ENCODE measurements at places on chromosomes 7 and 10. TPM values are rescaled to one million over a fixed set of nuclear protein-coding genes. Genes with fewer than 3 reads are reported as not detected.

DNA sequence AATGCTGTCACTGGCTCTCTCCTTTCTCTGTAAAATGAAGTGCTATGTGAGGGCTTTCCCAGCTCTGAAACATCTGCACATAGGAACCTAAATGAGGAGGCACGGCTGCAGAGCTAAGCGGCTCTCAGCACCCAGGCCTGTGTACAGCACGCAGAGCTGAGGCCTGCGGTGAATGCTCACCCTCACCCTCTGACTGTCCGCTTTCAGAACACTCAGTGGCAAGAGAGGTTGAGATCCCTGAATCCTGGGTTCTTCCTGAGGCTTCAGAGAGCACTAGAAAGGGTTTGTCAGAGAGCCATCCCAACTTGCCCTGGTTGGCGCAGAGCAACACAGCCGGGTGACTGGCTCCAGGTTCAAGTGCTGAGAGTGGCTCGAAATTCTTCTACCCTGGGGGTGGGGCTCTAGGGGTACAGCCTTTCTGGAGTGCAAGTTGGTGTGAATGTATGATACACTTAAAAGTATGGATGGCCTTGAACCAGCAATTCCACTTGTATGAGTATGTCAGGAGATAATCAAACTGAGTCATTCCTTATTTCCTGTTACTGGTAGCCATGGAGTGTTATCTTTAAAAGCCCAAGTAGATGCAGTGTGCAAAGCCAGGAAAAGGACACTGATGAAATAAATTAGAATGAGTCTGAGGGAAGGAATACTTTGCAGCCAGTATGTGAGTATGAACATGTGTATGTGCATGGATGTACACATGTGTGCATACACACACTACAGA, 1.7 kb upstream of the CCDC201 start:
- H3K4me1 ChIP-seq: no peaks in the 10 kb centered on the region
- no peak overlapping the region for H3K27ac ChIP-seq
- H3K36me3 ChIP-seq: no peaks in the 10 kb centered on the region
- no peaks in the 10 kb centered on the region for H3K27me3 ChIP-seq
- no peak overlapping the region for H3K4me3 ChIP-seq

DNA sequence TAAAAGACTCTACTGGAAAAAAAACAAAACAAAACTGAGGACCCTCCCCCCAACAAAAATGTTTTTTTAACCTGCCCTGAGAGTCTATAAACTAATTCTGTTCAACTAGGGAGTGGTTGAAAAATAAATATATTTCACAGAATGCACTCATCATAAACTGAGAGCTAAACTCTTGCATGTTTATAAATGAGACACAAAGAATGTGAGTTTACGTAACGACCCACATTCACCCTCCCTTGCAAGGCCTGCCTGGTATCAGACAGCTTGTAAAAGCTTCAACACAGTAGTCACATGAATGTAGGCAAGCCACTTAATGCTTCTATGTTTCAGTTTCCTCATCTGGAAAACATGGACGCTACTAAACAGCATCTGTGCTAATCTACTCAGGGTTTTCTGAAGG, 50.3 kb downstream of the JAZF1 start:
- peaks cover 2% of the 10 kb centered on the region for H3K4me1 ChIP-seq
- no peak overlapping the region for H3K27ac ChIP-seq
- H3K36me3 ChIP-seq: no peaks in the 10 kb centered on the region
- DNase-seq: no peak
- H3K27me3 ChIP-seq: no peaks in the 10 kb centered on the region

STEAP4 gene
- total RNA-seq: 43.8 TPM

AKR1C8 gene
- total RNA-seq: not detected

GRCh38 chr10:110357252-110357780, 52.6 kb upstream of the SMNDC1 start:
- DNase-seq: no peak

DNA sequence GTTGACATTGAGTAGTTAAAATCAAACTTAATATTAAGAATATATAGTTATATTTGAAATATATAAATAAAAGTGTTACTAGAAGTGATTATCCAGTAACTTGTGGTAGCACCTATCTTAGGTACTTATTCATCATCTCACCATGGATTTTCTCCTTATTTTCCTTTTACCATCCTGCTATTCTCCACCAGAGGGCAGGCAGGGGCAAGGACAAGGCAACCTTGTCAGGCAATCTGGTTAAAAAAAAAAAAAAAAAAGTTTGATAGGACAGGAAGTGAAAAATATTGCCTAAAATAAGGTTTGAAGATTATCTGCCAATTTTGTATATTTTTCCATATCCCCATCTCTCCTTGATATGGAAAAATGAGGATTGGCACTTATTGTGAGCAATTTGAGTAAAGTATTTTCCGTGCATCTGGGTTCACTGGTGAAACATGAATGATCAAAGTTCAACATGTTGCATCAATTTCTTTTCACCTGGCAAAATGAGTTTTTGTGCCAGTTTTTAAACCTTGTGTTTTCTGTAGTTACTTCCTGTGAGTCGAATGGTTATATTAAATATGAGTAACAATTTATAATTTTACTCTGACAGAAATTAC, 256.7 kb downstream of the AGMO start:
- DNase-seq: no peak
- no peak overlapping the region for H3K4me3 ChIP-seq

DNA sequence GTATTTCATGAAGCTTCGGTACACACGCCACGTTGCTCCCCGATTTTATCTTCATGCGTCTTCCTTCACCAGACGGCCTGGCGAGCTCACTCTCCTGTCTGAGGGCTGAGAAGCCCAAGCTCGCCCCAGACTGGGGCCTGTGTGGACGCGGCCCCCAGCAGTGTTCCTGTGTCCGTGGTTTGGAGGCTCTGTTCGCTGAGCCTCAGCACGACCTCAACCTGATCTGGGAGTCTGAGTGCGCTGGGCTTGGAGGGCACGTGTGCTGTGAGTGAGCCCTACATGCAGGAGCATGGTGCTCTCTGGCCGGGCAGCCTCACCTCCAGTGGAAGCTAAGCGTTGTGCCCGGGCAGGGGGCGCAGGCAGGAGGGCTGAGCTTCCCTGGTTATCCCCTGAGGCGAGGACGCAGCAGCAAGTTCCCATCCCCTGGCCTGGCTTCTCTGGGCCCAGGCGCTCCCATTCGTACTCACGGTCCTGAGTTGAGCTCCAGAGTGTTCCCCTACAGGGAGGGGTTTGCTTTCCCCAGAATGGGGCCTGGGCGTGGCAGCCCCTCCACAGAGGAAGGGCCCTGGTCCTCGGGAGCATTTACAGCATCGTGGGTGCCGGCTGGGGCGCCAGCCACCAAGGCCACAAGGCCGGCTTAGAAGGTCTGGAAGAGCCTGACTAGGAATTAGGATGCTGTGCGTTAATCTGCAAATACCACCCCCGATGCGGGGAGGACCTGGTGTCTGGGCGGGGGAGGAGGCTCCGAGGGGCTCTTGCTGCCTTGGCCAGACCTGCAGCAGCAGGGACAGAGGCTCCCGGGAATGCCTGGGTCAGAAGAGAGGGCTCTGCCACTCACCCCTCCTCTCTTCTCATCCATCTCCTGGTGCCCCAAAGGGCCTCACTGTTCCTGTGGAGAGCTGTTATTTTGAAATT, 400.6 kb downstream of the DNAJB6 start:
- no peaks in the 10 kb centered on the region for H3K36me3 ChIP-seq
- no peaks in the 10 kb centered on the region for H3K4me1 ChIP-seq
- no peak for DNase-seq
- no peak overlapping the region for H3K4me3 ChIP-seq

PPP3CB gene
- 15.6 TPM for total RNA-seq

- no peak overlapping the region for H3K27ac ChIP-seq
- H3K36me3 ChIP-seq: no peaks in the 10 kb centered on the region
- H3K4me3 ChIP-seq: no peak overlapping the region
- no peaks in the 10 kb centered on the region for H3K27me3 ChIP-seq
- DNase-seq: no peak
Measured at GRCh38 chr7:2336626-2337299, 17.9 kb upstream of the EIF3B start.
